ENCODE measurements at places on chromosomes 16 and 17. TPM values are rescaled to one million over a fixed set of nuclear protein-coding genes. Genes with fewer than 3 reads are reported as not detected.

GRCh38 chr17:46768540-46768870 is 50.0 kb downstream of the WNT3 start:
- no peak for DNase-seq

GRCh38 chr16:67115639-67116038 is 5.9 kb downstream of the PHAF1 start:
- no peak for DNase-seq

DNA sequence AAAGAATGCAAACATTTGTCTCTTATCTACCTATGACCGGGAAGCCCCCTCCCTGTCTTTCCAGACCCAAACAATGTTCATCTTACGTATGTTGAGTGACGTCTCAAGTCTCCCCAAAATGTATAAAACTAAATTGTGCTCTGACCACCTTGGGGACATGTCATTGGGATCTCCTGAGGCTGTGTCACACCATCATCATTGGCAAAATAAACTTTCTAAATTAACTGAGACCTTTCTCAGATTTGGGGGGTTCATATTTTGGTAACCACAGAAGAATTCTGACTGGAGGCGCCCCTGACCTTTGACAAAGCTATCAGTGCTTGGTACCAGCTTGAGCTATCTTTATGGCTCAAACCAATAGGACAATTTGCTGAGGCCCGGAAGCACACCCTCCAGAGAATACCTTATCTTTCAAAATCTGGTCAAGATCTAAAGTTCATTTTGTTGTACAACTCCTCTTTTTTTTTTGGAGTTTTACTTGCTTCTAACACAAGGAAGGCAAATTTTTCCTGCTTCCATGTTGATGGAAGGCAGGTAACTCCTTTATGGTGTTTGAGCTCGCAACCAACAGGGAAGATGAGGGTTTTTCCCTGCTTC is 2.5 kb upstream of the LDHD start:
- no peak for DNase-seq

GRCh38 chr16:66166490-66166889 is 200.0 kb upstream of the CDH5 start:
- DNase-seq, result no peak

DNA sequence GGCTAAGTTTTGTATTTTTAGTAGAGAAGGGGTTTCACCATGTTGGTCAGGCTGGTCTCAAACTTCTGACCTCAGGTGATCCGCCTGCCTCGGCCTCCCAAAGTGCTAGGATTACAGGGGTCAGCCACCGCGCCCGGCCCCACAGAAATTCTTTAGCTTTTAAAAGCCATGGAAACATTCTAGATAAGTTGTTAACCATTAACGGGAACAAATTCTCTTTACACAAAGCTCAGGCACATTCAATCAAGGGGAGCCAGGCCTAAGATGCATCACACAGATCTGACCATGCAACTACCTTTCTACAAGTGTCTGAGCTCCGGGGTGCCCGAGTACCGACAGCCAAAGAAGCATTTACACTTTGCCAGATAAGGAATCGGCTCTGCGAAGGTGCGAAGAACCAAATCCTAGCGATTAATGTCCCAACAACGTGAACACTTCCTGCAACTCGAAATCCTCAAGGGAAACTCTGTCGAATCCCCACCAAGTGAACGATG is 1.0 kb downstream of the EMC8 start:
- no peak for DNase-seq

DNA sequence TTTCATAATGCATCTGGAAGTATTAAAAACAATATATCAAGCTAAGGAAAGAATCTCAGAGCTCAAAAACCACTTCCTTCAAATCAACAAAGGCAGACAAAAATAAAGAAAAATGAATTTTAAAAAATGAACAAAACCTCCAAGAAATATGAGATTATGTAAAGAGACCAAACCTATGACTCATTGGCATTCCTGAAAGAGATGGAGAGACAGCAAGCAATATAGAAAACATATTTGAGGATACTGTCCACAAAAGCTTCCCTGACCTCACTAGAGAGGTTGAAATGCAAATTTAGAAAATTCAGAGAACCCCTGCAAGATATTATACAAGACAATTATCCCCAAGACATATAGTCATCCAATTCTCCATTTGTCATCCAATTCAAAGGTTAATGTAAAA is 311.3 kb upstream of the SOX9 start:
- no peak for DNase-seq

GRCh38 chr17:74780443-74781238 is 4.5 kb upstream of the NAT9 start:
- DNase-seq, result peak; percentile 22

DNA sequence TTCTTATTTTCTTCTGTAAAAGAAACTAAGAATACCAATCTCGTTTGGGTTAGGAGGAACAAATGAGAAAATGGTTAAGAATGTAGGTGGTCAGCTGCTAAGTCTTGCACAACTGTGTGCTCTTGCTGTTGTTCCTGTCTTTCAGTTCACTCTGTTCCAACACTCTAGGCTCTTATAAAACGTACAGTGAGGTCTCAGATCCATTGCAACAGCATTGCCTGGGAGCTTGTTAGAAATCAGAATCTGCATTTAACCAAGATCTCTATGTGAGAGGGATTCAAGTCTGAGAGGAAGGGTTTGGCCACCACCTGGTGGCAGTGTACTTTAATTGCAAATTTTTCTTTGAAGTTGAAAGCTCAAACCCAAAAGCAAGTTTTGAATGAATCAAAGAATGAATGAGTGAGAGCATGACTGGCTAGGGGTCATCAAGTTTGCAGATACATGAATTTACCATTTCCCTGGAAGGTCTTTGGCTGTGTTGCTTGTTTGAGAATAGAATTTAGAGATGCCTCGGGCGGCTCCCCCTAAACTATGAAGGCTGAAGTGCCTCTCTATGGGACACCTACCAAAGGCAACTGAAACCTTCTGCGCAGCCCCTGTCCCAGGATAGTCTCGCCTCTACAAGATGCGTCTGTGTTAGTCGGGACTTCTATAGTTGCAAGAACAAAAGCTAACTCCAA is 2.5 kb downstream of the ALOX15B start:
- DNase-seq, result peak; percentile 19

GRCh38 chr17:48244121-48244711 is 136.7 kb downstream of the SNX11 start:
- DNase-seq, result peak; percentile 20

DNA sequence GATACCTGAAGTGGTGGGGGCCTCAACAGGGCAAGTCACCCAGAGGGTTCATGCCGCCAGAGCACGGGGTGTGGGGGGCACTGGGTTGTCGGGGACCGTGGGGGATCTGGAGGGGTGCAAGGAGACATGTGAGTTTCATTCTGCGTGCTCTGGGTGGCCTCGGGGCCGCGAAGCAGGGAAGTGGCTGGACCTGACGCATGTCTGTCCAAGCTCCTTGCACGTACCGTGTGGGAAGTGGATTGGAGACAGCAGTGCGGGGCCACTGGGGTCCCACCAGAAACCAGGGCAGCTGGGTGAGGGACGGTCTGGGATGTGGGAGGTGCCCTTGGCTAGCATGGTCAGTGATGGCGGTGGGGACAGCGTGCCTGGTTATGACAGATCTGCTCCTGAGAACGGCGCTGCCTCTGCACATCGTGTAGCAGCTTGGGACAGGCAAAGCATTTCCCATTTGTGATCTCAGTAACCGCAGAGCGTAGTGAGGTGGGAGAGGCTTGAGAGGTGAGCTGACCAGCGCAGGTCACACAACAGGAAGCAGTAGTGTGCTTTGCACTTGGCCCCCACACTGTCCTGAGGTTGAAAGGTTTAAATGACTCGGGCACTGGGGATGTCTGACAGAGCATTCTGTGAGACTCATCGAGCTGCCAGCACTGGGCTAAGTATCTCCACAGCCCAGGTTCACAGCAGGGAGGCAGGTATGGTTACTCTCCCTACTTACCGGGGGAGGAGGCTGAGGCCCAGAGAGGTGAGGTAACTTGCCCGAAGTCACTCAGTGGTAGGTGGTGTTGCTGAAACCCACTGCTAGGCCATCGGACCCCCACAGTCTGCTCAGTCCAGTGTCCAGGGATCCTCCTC is 114.4 kb downstream of the SOCS1 start:
- DNase-seq, result no peak

DNA sequence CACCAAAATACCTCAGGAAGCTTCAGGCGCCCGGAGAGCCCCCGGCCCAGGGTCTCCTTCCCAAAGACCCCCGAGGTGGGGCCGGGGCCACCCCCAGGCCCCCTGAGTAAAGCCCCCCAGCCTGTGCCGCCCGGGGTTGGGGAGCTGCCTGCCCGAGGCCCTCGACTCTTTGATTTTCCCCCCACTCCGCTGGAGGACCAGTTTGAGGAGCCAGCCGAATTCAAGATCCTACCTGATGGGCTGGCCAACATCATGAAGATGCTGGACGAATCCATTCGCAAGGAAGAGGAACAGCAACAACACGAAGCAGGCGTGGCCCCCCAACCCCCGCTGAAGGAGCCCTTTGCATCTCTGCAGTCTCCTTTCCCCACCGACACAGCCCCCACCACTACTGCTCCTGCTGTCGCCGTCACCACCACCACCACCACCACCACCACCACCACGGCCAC is 6.7 kb upstream of the TMEM88 start:
- DNase-seq, result no peak

DNA sequence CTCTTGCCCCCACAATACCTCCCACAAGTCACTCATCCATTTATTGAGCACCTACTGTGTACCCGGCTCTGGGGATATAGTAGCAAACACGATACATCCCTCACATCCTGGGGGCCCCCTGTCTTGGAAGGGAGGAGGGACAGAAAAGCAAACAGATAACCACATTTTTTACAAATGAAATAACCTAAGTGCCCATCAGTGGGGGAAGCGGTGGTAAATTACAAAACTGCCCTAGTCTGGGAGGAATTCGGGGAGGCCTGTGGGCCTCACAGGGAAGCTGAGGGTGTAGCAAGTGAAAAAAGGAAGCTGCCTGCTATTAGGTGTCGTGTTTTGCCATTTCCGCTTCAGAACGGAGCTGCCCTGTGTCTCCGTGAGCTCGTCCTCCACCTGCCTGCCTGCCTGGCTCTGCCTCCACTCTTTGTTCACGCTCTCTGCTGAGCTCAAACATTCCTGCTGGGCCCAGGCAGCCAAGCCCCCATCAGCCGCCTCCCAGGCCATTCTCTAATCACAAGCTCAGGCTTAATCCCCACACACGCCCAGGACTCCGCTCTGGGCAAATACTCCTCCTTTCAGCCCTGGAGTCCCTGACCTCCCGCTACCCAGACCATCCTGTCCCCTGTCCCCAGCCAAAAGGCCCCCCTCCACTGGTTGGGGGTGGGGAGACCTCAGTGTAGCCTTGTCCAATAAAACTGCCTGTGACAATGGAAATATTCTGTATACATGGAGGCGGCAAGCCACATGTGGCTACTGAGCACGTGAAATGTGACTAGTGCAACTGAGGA is 10.2 kb upstream of the SEC14L5 start:
- DNase-seq, result no peak

DNA sequence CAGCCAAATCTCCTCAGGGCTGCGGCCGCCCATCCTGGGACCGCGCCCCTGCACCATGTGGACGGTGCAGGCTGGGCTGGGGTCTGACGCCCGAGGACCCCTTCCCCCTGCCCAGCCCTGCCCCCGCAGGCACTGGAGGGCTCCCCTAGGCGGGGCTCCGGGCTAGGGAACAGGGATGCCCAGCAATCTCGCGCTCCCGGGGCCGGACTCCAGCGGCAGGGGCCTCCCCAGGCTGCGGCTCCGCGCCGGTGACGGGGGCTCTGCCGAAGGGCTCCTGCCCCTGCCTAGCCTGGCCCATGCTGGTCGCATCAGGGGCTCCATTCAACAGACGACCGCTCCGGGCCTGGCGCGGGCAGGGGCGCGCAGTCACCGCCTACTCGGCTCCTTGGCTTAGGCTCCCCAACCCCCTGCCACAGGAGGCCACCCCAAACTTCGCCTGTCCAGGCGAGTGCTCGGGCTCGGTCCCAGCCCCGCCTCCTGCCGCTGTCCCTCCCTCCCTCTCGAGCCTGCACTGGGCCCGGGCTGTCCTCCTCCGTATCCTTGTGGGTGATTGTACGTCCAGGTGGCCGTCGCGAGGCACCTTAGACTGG is 27.4 kb upstream of the ADORA2B start:
- DNase-seq, result no peak

DNA sequence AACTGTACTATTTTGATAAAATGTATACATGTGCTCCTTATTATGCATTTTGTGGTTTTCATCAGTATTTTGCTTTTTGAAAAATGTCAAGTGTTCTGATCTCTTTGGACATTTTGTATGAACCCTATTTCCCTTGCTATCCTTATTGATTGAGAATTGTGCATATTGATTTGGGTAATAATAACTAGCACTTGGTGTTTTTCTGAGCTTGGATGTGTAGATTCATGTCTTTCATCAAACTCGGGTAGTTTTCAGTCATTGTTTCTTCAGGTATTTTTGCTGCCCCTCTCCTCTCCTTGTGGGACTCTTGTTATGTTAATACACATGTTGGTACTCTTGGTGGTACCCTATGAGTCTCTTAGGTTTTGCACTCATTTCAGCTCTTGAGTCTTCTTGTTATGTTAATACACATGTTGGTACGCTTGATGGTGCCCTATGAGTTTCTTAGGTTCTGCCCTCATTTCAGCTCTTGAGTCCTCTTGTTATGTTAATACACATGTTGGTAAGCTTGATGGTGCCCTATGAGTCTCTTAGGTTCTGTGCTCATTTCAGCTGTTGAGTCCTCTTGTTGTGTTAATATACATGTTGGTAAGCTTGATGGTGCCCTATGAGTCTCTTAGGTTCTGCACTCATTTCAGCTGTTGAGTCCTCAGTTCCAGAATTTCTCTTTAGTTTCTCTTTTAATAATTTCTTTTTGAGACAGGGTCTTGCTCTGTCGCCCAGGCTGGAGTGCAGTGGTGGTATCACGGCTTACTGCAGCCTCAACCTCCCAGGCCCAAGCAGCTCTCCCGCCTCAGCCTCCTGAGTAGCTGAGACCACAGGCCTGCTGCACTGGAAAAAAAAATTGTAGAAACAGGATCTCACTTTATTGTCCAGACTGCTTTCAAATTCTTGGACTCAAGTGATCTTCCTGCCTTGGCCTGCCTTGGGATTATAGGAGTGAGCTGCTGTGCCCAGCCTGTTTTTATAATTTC is 19.3 kb downstream of the ZNF750 start:
- DNase-seq, result no peak

The CLEC18B gene
- total RNA-seq, result 3.4 TPM

Measured in T-cell (primary cell).